ENCODE measurements at places on chromosomes 12 and 14.

- no peak for DNase-seq
These were observed 165.9 kb downstream of the TMTC3 start for GRCh38 chr12:88307961-88308360.

DNA sequence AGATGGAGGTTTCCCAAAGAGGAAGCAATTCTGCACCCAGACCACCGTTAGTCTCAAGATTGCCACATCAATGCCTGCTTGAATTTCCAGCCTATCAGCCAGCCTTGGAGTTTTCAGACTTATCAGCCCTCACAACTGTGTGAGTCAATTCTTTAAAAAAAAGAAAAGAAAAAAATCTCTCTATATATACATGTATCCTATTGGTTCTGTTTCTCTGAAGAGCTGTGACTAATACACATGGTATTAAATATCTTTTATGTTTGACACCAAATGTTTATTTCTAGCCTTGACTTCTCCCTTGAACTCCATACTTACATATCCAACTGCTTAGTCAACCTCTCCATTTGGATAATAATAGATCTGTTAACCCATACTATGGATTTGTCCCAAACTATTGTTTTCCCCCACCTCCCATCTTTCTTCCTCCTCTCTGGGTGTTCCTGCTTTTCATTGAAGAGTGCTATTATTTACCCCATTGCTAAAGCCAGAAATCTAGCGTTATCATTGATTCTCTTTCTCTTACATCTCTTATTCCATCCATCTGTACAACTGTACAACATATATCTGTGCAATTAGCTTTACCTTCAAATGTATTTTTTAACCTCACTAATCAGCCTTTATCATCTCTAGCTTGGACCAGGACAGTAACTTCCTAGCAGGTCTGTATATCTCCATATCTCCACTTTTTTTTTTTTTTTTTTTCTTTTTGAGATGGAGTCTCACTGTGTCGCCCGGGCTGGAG, 22.7 kb upstream of the EID3 start:
- DNase-seq: no peak

DNA sequence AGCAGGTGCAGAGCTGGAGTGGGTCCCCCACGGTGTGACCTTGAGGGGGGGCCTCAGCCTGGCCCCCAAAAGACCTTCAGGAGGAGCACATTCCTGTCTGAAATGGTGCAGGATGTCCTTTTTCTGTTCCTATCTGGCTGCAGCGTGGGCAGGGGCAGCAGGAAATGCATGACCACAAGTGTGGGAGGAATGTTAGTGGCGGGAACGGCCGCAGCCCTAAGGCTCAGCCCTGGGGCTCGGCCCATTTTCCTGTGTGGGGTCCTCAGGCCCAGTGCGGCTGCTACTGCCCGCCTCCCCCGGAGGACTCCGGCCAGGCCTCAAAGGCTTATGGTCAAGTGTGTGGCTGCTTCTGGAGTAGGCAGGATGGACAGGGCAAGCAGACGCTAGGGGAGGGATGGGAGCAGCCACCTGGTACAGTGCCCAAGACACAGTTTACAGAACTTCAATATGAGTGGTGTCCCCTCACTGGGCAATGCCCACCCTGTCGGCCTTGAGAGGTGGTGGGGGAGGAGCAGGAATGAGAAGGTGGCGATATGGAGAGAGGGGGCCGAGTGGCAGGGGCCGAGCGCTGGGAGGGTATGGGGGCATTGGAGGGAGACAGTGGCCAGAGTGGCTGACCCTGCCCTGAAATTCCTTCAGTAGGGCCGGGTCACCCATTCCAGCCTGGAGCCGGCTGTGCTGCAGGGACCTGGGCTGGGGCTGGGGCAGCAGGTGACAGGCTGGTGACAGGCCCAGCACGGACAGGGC, 137.4 kb downstream of the CALM1 start:
- DNase-seq: no peak

DNA sequence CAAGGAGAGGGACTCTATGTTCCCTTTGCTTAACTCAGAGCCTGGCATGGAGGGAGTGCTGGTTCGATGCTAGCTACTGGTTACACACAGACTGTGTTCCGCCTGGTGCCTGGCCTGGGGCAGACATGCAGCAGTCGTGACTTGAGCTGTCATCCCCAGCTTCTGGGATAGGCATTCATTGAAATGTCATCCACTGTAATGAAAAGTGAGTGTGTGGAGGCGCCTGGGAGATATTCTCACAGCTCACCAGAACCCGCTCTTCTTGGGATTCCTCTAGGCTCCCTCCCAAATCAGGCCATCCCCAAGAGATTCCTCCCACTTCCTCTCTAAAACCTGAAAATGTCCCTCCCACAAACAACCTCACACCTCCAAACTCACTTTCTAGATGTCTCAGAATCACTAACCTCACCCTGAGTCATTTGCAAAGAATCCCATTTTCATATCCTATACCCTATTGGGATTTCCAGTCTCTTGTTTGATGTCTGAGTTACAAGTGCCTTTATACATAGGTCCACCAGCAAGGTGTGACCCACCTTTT, 82.8 kb downstream of the CRACR2A start:
- no peak for DNase-seq

DNA sequence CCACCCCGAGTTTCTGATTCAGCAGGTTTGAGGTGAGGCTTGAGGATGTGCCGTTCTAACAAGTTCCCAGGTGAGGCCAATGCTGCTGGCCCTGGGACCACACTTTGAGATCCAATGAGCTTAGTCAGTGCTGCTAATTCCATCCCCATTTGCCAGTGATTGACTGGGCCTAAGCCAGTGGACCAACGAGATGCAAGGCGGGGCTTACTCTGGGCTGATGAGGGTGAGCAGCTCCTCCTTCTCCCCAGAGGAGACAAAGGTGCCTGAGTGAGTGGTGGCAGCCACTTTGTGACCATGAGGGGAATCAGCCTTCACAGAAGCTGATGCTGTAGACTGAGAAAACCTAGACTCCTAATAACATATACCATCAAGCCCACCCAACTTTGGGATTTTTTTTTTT, 23.1 kb upstream of the HNF1A start:
- no peak for DNase-seq

DNA sequence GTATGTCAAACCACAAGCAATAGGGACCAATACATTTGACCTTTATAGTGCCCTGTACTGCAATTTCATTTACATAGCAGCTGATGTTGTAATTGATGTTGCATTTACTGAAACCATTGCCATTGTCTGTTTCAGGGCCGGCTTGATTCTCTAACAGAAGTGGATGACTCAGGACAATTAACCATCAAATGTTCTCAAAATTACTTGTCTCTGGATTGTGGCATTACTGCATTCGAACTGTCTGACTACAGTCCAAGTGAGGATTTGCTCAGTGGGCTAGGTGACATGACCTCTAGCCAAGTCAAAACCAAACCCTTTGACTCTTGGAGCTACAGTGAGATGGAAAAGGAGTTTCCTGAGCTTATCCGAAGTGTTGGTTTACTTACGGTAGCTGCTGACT, 216.0 kb downstream of the AKAP6 start:
- no peak for DNase-seq

- DNase-seq: no peak
These were observed 354.1 kb downstream of the DPF3 start for GRCh38 chr14:72539661-72540315.

- DNase-seq: no peak
These were observed 107.2 kb upstream of the FGD4 start for GRCh38 chr12:32292151-32292550.

- no peak for DNase-seq
These were observed 13.5 kb downstream of the SRGAP1 start for GRCh38 chr12:63857771-63858670.

DNA sequence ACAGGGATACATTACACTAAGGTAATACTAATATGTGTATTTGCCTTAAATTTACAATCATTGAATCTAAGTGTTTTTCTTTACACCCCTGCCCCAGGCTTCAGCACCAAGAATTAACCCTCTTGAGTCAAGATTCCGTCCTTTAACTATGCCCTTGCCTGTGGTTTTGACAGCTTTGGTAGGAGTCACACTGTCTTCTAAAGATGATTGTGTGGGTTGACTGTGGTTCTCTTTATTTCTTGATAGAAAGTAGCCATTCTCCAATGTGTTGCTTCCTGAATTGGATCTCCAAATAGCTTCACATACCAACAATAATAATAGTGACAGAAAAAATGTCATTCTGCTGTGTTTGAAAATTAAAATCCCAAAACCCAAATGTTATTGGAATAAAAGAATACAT, 3.6 kb downstream of the CLEC7A start:
- no peak for DNase-seq

GRCh38 chr12:121144416-121144914, 11.8 kb downstream of the P2RX7 start:
- no peak for DNase-seq

GRCh38 chr12:131266591-131267467, 313.1 kb downstream of the ADGRD1 start:
- DNase-seq: no peak

DNA sequence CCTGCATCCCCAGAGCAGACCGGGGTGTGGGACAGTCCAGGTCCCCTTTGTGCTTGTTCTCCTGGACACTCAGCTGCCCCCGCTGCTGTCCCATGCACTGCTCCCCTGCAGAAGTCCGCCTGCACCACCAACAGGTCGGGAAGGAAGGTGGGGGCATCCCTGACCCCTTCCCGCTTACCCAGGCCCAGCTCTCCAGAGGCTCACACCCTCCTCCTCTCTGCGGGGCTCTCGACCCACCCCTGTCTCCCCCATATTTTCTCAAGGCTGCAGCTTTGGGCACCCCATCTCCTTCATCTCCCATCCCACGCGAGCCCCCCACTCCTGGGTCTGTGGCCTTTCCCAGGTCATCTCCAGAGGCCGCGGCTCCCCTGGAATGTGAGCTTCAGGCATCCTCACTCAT, 9.4 kb downstream of the ZBTB42 start:
- DNase-seq: no peak

GRCh38 chr12:132641811-132642650, 23.5 kb downstream of the P2RX2 start:
- no peak for DNase-seq

DNA sequence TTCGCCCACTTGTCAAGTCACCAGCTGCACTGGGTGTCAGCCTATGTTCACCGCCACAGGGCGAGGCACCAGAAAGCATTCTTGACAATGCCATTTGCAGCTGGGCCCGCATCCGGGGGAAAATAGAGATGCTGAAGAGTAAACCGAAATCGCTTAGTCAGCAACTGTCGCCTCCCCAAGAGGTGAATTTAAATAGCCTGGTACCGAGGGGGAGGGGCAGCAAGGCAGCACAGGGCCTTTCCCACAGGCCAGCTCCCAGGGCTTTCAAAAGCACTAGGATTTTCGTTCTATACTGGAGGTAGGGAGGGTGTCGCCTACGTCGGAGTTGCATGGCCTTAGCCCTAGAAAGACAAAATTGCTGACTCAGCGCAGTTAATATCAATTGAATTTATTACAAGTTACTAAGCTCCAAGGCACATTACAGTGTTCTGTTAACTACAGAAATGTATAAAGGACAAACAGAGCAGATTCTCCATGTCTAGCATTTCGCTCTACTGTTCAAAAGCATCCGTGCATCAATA, 4.3 kb downstream of the IRF2BPL start:
- no peak for DNase-seq

- DNase-seq: no peak
These were observed 137.0 kb upstream of the HIF1A start for GRCh38 chr14:61558271-61558670.

DNA sequence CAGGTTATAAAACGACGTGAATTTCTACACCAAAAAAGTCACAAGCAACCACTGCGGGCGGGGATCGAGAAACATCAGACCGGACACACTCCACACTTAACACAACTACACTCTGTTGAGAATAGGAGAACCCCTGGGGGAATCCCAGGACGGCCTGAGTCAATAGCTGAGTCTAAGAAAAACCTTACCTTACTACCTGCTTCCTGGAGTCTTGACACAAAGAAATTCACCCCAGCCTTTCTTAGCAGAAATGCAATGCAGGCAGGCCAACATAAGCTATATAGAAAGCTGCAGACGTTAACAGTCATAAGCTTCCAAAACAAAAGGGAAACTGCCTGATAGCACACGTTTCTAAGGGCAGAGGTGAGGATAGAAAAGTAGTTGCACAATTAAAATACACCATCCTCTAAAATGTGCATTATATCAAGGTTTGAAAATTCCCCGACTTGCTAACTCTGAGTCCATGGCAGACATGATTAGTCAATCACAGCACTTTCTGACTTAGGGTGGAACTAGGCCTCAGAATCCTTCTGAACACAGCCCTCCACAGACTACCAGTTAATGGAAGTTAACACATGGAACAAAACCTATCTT, 68.0 kb downstream of the CCDC88C start:
- DNase-seq: no peak

GRCh38 chr12:29149691-29150281, 708 bp downstream of the FAR2 start:
- DNase-seq: no peak

DNA sequence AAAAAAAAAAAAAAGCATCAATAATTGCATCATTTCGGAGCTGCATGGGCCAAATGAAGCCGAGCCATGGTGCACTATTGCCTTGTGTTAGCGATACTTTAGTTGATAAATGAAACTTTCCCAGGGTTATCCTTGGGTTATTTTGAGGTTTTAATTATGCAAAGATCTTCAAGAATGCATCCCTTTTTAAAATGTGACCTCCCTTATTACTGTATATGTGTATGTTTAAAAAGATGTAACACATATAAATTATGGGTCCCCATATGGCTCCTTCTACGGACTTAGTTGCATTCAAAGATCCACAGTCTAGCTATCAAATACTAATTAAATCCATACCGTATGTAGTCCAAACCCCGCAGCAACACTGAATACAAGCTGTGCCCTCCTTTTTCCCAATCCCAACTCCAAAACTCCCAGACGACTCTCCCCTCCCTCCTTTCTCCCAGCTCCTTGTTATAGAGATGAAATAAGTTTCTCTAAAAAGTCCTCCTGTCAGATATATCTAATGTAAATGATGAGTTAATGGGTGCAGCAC, 129.3 kb upstream of the MAP1LC3B2 start:
- DNase-seq: no peak

GRCh38 chr14:55097881-55098560, 31.0 kb upstream of the LGALS3 start:
- no peak for DNase-seq

GRCh38 chr14:100791348-100791735, 34.6 kb upstream of the MEG3 start:
- DNase-seq: no peak

GRCh38 chr14:61219256-61219655, 61.9 kb downstream of the TMEM30B start:
- no peak for DNase-seq

DNA sequence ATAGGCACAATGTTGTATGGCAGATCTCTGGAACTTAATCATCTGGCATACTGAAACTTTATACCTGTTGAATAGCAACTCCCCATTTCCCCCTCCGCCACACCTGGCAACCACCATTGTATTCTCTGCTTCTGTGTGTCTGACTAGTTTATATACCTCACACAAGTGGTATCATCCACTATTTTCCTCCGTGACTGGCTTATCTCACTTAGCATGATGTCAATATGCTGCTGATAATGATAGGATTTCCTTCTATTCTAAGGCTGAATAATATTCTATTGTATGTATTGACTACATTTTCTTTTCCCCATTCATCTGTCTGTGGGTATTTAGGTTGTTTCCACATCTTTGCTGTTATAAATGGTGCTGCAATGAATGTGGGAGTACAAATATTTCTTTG, 21.5 kb downstream of the BRMS1L start:
- no peak for DNase-seq

- DNase-seq: no peak
These were observed 247.4 kb downstream of the GALC start for GRCh38 chr14:87745507-87746118.

GRCh38 chr12:128652136-128652751, 171.5 kb downstream of the SLC15A4 start:
- no peak for DNase-seq

Data from ureter (tissue), 1 donor.